ENCODE measurements at places on chromosomes 11 and 22. TPM values are rescaled to one million over a fixed set of nuclear protein-coding genes. Genes with fewer than 3 reads are reported as not detected.

Gene OTOG
- under 0.01 TPM for total RNA-seq

Gene CALCB
- total RNA-seq, result 0.20 TPM

GRCh38 chr11:113694390-113694789 lies 11.7 kb downstream of the TMPRSS5 start:
- no peak for DNase-seq

Gene MMP13
- total RNA-seq, result not detected

DNA sequence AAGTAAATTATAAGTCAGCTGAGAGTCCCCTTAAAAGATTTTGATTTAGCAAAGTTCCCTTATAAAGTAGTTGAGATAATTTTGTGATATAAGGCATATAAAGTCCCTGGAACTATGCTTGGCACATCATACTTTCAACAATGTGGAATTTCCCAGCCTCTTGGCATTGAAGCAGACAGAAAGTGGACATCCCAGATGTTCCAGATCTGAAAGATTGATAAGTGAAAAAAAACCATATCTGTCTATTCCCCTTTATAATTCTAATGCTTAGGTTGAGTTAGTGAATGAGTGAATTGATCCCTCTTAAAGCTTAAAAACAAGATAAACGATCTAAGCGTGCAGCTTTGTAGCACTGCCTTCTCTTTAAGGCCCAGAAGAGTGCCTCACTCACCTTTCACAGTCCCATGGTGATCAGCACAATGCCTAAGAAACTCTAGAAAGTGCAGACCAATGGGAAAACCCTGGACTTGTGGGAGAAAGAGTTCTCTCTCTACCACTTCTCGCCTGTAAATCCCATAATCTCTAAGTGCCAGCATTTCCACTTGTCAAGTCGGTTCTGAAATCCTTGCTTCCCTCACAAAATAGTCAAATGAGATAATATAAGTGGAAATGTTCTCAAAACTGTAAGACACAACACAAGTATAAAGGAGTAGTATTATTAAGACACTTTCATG lies 17.8 kb downstream of the FIBIN start:
- no peak for DNase-seq

- no peak for DNase-seq
Observed at GRCh38 chr11:3837793-3838192, 3.0 kb downstream of the RHOG start.

GRCh38 chr22:44721213-44721612 lies 19.2 kb downstream of the PRR5 start:
- no peak for DNase-seq

DNA sequence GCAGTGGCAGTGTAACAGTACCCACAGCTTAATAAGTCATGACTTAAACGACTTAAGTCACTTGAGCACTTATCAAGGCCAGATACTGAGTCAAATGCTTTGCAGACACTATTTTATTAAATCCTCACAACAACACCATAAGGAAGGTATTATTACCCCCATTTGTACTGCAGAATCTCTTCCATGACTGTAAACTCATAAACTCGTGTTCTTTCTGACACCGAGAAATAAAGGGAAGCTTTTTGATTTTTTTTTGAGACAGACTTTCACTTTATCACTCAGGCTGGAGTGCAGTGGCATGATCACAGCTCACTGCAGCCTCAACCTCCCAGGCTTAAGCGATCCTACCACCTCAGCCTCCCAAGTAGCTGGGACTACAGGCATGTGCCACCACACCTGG lies 103.8 kb downstream of the ABTB2 start:
- no peak for DNase-seq

DNA sequence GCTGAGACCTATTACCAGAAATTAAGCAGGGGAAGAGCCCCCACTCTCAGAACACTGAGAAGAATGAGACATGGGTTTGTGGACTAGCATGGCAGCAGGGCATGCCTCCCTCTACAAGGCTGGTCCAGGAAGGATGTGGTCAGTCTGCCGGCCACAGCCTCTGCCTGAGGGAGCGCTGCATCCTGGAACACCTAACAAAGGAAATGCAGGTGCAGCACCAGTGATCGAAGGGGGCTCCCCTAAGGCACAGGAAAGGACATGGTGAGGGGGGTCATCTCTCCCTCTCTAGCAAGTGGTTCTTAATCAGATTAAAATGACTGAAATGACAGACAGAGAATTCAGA lies 40.6 kb upstream of the ARL14EP start:
- DNase-seq, result no peak

DNA sequence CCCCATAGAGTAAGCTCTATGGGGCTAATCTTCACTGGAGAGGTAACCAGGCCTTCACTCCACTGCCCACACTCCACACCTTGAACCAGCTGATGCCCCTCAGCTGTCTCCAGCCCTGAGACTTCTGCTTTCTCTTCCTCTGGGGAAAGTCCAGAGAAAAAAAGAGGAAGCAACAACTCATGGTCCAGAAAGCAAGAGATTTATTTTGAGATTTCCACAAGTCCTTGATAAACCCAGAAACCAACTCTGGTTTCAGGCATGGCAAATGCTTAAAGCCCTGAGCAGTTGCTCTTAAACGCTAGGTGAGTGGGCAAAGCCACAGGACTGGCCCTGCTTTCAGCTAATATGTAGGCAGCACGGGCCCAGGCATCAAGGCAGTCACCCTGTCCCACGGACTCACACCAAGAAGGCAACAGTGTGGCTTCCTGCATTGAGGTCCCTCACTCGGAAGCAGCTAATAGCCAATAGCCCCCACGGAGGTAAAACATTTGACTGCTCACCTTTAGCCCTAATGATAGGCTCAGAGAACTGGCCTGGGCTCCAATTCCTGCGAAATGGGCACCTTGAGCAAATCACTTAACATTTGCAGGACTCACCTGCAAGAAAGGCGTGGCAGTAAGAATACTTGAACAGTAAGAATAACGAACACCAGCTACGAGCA lies 4.3 kb downstream of the CYB561A3 start:
- no peak for DNase-seq

- no peak for DNase-seq
Observed at GRCh38 chr11:117563556-117563955, 233.5 kb downstream of the DSCAML1 start.

DNA sequence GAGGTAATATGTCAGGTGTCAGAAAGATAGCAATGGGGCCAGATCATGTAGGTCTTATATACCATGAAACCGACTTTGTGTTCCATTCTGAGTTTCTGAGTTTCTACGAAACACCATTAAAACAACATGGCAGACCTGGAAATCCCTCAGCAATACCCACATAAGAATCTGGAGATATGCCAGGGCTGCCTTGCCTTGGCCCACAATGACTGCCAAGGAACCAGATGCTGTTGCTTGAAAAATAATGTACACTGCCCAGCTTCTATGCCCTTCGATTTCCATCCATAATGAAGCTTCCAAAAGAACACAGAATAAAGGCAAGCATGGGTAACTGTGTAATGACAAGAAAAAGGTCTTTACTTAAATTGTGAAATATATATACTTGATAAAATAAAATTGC lies 277.4 kb downstream of the SOX6 start:
- no peak for DNase-seq

DNA sequence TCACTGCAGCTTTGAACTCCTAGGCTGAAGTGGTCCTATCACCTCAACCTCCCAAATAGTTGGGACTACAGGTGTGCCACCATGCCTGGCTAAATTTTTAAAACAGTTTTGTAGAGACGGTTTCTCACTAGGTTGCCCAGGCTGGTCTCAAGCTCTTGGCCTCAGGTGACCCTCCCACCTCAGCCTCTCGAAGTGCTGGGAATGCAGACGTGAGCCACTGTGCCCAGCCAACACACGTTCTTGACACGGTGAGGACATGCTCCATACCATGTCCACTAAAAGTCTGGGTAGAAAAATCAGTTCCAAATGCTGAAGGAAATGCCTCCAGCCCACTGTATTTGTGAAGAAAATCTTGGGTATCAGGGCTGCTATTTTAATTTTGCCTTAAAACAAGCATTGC lies 46.9 kb downstream of the PDHX start:
- DNase-seq, result no peak

Gene C11orf16
- total RNA-seq, result not detected

Gene LYVE1
- total RNA-seq, result 48.0 TPM

Gene GGTLC2
- total RNA-seq, result not detected

- DNase-seq, result no peak
Observed at GRCh38 chr11:109798521-109798920, 294.7 kb upstream of the ZC3H12C start.

Gene RFPL1
- total RNA-seq, result not detected

DNA sequence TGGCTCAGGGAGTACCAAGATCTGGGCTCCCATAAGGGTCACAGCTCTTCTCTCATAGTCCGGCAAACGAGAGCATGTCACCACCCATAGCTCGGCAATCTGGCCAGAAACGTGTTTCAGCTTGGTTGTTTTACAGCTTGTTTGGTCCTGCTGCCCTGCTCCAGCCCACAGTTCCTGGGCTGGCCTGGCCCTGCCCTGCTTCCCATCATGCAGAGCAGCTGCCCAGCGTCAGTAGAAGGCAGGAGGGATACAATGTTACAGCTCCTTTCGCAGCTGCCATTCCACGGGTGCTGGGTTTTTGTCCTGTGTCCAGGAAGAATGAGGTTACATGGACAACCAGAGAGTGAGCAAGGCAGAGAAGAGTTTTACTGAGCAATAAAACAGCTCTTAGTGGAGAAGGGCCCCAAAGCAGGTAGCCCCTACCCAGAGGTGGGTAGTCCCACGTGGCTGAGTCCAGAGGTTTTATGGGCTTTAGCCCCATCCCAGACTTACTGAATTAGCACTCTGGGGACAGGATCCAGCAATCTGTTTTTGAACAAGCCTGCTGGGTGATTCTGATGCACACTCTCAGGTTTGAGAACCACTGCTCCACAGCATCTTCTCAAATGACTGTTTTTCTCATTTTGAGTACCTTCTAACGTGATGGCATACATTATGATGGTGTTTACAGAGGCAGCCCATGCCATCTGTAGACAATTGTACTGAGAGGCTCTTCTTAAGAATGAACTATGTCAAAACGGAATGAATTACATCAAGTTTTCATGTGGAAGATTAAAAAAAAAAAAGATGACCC lies 5.8 kb upstream of the MS4A18 start:
- no peak for DNase-seq

Gene SERHL2
- total RNA-seq, result 3.1 TPM

GRCh38 chr11:120501440-120501839 lies 10.1 kb upstream of the GRIK4 start:
- DNase-seq, result no peak

Gene SPON1
- 60.2 TPM for total RNA-seq

Gene OR8G1
- total RNA-seq, result not detected

DNA sequence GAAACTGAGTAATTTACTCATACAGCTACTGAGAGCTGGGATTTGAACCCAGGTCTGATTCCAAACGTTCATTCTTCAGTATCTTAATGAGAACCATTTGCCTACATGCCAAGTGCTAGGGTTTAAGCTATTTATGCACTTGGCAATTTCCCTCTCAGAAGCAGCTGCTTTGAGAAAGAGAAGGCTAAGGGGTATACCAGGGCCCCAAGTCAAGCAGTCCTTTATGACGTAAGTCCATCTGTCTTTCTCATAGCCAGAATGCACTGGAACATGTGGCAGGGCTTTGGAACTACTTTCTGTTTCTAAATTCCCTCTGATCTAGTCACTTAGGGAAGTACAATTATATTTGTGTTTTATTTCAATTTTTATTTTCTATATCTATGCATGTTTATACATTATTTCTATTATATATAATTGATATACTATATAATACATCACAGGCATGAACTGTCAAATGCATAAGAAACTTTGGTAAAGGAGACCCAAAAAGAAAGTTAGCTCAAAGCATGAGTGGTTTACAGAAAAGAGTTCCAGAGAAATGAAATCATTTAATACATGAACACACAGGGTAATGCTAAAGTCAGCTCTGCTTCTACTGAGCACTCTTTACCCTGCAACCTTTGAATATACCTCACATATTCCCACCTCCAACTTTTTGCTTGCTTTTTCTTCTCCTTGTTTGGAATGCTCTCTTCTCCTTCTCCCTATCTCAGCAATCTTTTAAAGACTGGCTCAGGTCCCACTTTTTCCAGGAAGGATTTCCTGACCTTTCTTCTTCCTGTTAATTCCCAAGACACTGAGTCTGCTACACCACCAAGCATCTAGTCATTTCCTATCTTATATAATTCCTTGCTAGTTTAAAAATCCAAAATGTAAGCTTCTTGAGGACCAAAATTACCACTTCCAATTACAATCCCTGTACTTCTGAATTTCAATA lies 80.5 kb upstream of the GDPD4 start:
- peak; percentile 90 for DNase-seq

Gene RAG2
- 0.30 TPM for total RNA-seq

- DNase-seq, result no peak
Observed at GRCh38 chr11:122360875-122361274, 244.9 kb upstream of the BLID start.

GRCh38 chr11:39772525-39773137 lies 1686.8 kb downstream of the LRRC4C start:
- DNase-seq, result no peak

- DNase-seq, result no peak
Observed at GRCh38 chr11:10298342-10298741, 4.3 kb upstream of the SBF2 start.

DNA sequence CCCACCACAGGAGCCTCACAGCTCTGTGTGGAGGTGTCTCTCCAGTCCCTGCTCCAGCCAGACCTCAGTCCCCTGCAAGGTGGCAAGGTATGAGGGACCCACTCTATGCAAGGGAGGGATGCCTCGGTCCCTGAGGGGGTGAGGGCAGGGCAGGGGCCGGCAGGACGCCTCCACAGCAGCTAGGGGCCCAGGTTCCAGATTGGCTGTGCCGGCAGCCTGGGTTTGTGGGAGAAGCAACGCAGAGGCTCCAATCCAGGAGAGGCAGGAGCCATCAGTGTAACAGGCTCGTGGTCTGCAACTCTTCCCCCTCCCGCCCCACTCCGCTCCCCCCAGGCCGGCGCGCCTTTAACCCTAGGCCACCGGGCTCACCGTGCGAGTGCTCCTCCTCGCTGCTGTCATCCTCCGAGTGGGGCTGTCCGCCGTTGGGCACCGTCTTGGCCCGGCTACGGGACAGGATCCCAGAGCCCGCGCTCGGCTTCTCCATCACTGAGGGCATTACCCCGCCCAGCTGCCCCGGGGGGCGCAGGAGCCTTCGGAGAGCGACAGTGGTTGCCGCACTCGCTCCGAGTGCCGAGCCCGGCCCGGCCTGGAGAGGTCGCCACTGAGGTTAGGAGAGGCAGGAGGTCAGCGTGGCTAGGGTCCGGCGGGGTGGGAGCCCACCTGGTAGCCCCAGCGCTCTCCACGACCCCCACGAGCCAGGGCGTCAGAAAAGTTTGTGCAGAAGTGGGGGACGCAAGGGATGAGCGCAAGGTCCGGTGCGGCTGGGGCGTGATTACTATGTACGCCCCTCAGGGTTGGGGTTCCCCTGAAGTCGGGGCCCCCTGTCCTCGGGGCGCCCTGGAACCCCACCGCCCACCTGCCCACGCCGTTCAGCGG lies 765 bp downstream of the RCOR2 start:
- DNase-seq, result no peak

Gene CFAP68
- total RNA-seq, result 10.4 TPM

- DNase-seq, result no peak
Observed at GRCh38 chr11:235609-235996, 539 bp downstream of the SIRT3 start.

Gene HTR3A
- 0.99 TPM for total RNA-seq

- no peak for DNase-seq
Observed at GRCh38 chr11:15195454-15196200, 80.9 kb downstream of the INSC start.

GRCh38 chr11:134921938-134922337 lies 509.9 kb upstream of the B3GAT1 start:
- DNase-seq, result no peak

GRCh38 chr22:50278956-50279619 lies 8.9 kb upstream of the MAPK11 start:
- DNase-seq, result no peak

- DNase-seq, result no peak
Observed at GRCh38 chr11:59173080-59173963, 1.4 kb downstream of the DTX4 start.

Gene DNAJB13
- total RNA-seq, result not detected

Gene SCGB1A1
- total RNA-seq, result not detected

GRCh38 chr11:117969160-117969991 lies 16.8 kb upstream of the IL10RA start:
- no peak for DNase-seq

Measured in skin of body (tissue), 3 donors.